ENCODE measurements at places on chromosomes 5 and 9.

GRCh38 chr9:36950389-36950788 is 83.7 kb downstream of the PAX5 start:
- no peak for DNase-seq

DNA sequence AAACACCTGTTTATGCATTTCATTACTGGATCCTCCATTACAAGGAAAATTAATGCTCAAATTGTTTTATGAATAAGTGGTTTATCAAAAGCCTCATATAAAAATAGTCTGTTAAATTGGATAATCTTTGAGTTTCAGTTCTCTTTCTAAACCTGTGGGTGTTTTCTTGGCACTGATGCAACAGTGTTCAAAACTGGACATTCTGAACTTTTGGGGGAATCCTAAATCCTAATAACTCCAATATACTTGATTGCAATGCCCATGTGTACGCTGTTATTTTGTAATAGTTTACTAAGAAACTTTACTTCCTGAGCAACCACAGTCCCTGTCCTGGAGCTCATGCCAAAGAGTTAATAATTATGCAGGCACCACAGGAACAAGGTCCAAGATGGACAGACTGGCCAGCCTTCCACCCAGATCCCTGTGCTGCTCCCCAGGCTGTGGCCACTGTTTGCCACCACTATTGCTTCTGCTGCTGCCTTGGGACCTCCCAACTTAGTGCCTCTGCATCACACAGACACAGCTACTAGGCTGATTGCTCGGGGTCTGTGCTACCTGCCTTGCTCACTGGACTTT is 14.0 kb downstream of the IRGM start:
- DNase-seq: no peak

DNA sequence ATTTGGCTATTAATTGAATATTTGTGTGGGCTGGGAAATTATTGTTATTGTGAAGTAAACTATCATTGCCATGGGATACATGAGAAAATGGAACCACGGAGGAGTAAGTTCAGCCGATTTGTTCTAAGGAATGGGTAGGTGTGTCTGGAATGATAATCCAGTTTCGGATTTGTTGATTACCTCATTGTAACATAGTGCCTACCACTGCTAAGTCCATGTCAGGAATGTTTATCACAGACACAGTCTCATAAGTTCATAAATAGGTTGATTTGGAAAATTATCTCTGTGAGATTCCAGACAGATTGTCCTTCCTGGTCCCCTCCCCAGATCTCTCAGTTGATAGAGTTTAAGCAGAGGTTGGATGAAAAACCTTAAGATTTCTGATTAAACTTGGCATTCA is 78.1 kb upstream of the MAST4 start:
- DNase-seq: no peak

GRCh38 chr9:14780693-14781092 is 58.2 kb upstream of the CER1 start:
- DNase-seq: no peak

GRCh38 chr5:135436951-135437418 is 10.2 kb downstream of the DCANP1 start:
- no peak for DNase-seq

DNA sequence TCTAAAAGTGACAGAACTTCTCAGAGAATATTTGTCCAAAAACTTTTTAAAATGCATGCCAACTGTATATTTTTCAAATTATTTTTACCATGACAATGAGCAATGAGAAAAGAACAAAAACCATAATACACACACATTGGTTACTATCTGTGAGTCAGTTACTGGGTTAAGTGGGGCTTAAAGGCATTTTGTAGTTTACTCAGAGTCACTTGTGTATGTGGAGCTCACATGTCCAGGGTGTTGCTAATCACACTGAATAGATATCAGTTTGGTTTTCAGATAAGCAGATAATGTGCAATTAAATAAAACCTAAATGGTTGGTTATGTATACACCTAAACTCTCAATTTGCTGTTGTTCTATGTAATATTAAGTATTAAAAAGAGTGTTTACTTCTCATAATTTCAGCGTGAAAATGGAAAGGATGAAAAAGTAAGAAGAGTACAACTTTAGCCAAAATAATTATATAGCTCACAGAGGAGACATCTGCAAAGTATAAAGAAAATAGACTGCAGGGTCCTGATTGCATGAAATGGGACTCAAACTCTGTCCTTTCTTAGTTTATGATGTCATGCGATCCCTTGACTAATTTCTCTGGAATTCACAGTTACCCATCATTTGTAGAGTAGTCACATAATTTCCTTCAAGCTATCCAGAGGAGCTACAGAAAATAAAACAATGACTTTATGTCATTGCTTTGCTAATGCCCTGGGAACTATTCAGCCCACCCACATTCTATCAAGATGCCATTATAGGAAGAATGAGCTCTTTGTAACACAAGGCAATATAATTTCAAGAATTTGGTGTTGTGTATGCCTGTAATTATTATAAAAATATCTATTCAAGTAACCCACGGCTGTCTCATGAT is 388.0 kb upstream of the ZNF608 start:
- DNase-seq: no peak

DNA sequence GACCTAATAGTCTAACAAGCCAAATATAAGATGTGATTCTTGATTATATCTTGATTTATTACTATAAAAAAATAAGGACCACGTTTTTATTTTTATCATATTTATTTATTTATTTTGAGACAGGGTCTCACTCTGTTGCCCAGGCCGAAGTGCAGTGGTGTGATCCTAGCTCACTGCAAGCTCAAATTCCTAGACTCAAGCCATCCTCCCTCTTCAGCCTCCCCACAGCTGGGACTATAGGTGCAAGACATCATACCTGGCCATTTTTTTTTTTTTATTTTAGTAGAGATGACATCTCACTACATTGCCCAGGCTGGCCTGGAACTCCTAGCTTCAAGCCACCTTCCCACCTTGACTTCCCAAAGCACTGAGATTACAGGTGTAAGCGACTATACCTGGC is 61.0 kb upstream of the LARP1 start:
- no peak for DNase-seq

DNA sequence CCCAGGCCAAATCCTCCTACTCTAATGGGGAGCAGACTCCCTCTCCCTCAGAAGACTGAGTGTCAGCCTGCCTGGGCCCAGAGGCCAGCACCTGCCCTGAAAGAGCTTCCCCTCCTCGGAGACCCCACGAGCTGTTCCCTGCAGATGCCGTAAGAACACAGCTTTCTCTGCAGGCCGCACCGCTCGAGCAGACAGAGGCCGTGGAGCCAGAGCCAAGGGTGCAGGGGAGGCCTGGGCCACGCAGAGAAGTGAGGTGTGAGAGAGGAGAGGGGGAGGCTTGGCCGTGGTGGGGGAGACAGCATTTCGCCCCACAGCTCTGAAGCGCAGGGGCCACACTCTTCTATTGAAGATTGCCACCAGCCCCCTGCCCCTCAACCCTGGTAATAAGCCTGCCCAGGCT is 62.8 kb upstream of the GARNL3 start:
- no peak for DNase-seq

- peak; percentile 39 for DNase-seq
Measured at GRCh38 chr9:129557192-129558036, 63.5 kb downstream of the C9orf50 start.

DNA sequence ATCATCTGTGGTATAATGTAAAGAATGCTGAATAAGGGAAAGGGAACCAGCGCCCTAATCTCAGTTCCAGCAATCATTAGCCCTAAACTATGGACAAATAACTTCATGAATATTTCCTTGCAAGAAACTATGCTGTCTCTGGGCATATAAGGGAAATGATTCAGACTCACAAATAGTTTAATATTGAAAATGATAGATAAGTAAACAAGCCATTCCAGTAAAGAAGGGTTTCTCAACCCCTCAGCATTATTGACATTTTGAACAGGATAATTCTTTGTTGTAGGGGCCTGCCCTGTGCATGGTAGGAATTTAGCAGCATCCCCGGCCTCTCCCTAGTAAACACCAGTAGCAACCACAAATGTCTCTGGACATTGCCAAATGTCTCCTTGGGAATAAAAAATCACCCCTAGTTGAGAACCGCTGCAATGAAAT is 23.8 kb downstream of the C5 start:
- DNase-seq: no peak

- no peak for DNase-seq
Measured at GRCh38 chr9:100307080-100307479, 45.7 kb downstream of the TEX10 start.

DNA sequence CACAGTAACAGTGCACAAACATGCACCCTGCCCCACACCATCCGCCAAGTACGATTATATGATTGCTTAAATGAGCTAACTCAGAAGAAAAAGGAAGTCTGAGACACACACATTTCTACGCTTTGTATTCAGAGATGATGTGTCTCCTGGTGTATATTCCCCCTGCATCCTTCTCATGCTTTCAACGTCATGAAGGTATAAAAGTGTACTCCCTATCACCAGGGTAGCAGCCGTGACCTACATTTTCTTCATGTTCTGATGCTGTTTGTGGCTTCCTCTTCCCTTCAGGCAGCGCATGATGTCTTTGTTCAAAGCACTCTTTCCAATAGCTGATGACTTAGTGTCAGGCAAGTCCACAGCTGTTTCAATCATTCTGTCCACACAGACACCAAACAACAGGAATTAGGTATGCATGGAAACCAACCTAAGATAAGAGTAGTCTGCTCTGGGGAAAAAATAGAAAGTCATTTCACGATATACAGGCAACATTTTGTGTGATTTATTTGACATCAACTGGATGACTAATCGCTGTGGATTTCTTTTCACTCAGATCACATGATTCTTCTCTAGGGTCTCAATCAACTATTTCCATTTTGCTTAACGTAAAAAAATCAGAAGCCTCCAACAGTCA is 269.4 kb upstream of the PTGER4 start:
- peak; percentile 96 for DNase-seq

DNA sequence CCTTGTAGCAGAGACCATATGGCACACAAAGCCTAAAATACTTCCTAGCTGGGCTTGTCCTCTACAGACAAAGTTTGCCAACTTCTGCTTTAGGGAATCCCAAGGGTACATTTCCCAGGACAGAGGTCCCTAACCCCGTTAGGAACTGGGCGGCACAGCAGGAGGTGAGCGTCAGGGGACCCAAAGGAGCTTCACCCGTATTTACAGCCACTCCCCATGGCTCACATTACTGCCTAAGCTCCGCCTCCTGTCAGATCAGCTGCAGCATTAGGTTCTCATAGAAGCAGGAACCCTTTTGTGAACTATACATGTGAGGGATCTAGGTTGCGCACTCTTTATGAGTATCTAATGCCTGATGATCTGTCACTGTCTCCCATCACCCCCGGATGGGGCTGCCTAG is 88.5 kb upstream of the TRPM3 start:
- DNase-seq: no peak

GRCh38 chr9:123296174-123296573 is 27.8 kb upstream of the STRBP start:
- DNase-seq: no peak

GRCh38 chr5:56950626-56951125 is 1.2 kb downstream of the MIER3 start:
- peak; percentile 47 for DNase-seq

DNA sequence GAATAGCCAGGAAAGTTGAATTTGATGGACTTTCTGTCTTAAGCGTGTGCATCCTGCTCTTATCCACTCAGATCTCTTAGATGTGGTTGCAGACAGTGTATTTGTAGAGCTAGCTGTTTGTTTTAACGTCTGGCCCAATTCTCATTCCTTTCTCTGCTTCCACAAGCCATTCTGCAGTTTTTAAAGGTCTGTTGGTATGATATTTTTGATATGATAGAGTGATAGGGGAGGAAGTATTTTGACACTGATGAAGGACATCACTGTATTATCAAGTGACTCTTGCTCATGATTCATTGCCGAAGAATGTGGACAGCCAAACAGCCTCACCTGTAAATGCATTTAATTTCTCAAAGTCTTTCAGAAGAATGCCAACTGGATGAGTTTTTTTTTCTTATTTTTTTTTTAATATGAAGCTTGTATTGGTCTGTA is 4.5 kb downstream of the TJP2 start:
- DNase-seq: no peak

GRCh38 chr5:56818450-56819037 is 3.2 kb downstream of the MAP3K1 start:
- DNase-seq: no peak

DNA sequence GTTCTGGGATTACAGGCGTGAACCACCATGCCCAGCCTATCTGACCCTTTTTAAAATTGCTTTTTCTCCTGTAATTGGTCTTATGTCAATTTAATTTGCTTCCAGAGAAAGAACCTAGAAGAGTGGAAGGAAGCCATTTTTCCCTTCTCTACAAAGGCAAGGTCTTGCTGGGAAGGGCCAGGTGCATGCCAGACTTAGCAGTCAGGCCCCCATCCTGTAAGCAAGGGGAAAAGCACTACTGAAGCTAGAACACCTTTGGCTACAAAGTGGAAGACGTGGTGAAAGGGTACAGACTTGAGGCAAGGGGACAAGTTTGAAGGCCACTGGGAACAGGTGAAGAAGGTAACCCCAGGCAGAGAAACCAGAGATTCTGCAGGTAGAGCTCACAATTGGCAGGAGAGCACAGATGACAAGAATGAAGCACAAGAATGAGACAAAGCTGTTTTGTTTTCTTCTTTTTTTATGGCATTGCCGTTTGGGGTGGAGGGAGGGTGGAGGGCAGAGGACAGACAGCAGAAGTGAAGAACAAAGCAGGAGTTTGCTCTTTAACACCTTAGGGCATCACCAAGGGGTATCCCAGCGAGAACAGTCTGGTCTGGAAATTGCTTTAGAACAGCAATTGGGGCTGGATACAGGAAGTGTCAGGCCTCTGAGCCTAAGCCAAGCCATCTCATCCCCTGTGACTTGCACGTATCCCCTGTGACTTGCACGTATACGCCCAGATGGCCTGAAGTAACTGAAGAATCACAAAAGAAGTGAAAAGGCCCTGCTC is 72.9 kb downstream of the SERINC5 start:
- no peak for DNase-seq

- DNase-seq: no peak
Measured at GRCh38 chr5:7904170-7904569, 35.2 kb downstream of the MTRR start.

DNA sequence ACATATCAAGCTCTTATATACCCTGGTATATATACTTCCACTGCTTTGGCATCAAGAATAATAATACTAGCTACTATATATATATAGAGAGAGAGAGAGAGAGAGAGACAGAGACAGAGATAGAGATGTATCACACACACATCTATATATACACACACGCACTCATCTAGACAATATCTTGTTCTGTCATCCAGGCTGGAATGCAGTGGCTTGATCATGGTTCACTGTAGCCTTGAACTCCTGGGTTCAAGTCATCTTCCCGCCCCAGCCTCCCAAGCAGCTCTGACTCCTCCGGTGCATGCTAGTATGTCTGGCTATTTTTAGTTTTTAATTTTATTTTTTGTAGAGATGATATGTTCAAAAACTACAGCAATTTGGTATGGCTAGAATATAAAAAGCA is 22.5 kb downstream of the ANKHD1 start:
- DNase-seq: no peak

GRCh38 chr5:16345454-16345853 is 120.1 kb downstream of the ZNF622 start:
- DNase-seq: no peak

GRCh38 chr5:141413540-141414069 is 818 bp downstream of the PCDHGA10 start:
- no peak for DNase-seq

GRCh38 chr5:150762211-150762610 is 3.4 kb upstream of the DCTN4 start:
- no peak for DNase-seq

Measured in thymus (tissue), 14 donors.